H54 (cell line): ENCODE measurements at places on chromosomes 7 and 10.

GRCh38 chr7:147081117-147081516 is 964.5 kb downstream of the CNTNAP2 start:
- DNase-seq = no peak

- no peak for DNase-seq
These were observed 226.0 kb downstream of the CHCHD3 start for GRCh38 chr7:132855901-132856300.

DNA sequence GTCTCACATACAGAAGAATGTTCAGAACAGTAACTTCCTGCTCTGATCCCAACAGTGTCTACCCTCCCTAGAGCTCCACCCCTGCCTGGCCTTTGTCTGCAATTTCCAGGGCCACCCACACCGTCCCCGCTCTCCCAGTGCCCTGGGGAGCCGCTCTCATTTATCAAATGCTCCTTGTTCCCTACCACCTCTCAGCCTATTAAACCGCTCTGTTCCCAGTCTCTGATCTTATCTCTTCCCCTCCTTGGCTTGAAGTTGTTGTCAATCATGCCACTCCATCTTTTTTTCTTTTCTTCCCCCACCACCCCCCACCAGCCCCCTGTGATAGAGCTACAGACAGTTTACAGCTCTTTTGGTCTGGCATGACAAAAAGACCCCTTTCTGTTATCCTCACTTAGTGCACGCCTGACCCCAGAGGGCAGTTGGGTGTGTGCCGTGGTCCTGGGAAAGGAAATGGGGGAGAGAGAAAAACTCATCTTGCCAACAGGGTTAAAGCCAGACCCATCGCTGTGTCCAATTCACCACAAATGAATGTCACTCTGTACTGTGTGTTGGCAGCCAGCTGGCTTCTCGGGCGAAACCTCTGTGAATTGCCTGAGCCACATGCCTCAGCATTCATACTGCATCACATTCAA is 28.8 kb upstream of the HECTD2 start:
- no peak for DNase-seq

- DNase-seq = no peak
These were observed 14.3 kb downstream of the HKDC1 start for GRCh38 chr10:69234447-69234846.

- DNase-seq = no peak
These were observed 359.9 kb downstream of the GLRX3 start for GRCh38 chr10:130495891-130496636.

- no peak for DNase-seq
These were observed 109.5 kb downstream of the UNCX start for GRCh38 chr7:1342090-1342640.

- DNase-seq = no peak
These were observed 17.8 kb downstream of the LDB3 start for GRCh38 chr10:86685893-86686632.

DNA sequence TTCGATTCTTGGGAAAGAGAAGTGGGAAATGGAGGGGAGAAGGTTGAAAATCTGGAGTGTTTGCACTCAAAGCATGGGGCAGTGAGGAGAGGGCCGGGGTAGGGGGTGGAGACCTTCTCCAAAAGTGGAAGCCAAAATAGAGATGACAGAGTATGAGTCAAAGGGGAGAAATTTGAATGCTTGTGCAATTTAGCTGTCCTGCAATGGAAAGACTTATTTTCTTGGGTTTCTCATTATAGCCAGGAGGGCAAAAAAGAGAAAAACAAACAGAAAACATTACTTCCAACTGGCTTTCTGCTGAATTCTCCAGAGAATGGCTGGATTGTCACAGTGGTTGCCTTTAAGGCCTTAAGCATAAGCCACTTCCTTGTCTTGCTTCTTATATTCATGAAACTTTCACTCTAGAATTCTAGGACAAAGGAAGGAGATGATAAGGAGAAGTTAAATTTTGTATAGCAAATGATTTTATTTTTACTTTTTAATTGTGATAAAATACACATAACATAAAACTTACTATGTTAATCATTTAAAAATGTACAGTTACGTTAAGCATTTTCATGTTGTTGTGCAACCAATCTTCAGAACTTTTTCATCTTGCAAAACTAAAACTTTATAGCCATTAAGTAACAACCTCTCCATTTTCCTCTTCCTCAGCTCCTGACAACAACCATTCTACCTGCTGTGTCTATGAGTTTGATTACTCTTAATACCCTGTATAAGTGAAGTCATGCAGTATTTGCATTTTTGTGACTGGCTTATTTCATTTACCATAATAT is 100.2 kb downstream of the GPR85 start:
- DNase-seq = no peak

DNA sequence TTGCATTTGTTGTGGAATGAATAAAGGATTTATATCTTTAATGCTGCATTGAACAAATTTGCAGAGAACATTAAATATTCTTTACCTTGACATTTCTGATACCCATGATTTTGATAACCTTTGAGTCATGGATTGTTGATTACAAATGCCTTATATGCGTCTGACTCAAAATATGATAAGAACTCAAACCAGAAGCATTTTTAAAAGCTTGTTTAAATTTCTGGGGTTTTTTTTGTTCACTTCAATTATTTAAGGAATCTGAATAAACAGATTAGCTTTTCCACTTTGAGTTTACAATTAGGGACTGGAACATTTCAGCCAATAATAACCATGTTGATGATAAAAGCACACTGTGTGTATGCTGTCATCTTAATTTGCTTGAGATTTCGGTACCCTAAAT is 253.5 kb downstream of the NRG3 start:
- DNase-seq = no peak

DNA sequence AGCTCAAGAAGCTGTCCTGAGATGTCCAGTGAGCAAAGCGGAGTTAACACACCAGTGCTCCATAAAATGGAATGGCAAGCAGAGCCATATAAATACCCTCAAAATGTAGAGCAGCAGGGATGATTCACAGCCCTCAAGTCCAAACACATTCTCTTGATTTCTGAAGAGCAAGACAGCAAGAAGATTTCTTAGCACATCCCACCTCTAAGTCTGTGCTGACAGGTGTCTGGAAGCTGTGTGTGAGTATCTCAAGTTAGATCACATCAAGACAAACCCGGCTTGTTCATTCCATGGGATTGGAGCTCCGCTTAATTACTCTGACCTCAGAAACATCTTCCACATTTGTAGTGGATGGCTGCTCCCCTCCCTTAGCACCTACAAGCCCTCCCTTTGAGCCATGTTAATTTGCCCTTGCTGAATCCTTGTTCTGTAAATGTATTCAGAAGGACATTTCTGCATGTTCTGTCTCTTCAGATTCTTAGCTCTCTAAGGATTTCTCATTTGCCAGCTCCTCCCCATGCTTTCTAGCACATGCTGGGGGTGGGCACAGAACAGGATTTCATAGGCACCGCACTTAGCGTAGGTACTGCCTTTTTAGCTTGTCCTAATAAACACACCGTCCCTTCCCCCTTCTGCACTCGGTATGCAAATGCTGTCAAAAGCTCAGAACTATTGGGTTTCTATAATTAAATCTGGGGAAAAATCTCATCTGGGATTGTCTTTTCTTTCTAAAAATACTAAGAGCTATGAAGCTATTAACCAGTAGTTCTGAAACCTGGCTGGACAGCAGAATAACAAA is 112.7 kb downstream of the CPXM2 start:
- no peak for DNase-seq

DNA sequence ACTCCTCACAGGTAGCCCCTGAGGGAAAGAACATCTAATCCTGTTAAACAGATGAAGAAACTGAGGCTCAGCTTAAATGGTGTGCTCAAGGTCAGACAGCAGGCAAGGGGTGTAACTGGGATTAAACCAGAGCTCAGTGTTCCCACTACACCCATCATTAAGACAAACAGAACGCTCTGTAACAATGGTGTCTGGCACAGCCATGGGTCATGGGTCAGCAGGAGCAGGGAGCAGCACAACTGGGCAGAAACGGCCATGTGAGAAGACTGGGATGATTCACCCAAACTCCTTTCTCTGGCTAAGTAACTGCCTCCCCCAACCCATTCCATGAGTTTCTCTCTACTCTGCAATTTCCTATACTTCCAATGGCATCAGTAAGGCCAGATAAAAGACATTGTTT is 85.5 kb upstream of the PDE1C start:
- no peak for DNase-seq

DNA sequence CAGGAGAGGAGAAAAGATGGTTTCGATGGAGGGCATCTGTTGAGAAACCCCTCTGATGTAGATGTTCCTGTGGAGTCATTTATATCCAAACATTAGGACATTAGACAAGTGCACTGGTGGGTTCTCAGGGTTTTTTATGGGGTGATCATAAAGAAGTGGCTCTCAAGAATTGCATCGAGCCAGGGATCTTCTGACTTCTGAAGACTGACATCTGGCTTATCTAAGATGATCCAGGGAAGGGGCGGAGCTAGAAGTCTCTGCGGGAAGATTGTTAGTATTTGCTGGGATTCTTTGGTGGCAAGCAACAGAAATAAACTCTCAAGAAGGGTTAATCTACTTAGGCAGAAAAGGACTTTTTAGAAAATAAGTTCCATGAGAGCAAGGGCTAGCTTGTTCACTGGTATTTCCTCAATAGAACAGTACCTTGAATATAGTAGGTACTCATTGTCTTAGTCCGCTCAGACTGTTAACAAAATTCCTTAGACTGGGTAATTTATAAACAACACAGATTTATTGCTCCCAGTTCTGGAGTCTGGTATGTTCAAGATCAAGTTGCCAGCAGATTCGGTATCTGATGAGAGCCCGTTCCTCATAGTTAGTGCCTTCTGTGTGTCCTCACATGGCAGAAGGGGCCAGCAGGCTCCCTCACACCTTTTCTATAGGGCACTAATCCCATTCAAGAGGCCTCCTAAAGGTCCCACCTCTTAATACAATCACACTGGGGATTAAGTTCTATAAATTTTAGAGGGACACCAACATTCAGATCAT is 28.5 kb upstream of the SYPL1 start:
- DNase-seq = no peak

GRCh38 chr7:109476409-109476808 is 906.7 kb downstream of the DNAJB9 start:
- no peak for DNase-seq

DNA sequence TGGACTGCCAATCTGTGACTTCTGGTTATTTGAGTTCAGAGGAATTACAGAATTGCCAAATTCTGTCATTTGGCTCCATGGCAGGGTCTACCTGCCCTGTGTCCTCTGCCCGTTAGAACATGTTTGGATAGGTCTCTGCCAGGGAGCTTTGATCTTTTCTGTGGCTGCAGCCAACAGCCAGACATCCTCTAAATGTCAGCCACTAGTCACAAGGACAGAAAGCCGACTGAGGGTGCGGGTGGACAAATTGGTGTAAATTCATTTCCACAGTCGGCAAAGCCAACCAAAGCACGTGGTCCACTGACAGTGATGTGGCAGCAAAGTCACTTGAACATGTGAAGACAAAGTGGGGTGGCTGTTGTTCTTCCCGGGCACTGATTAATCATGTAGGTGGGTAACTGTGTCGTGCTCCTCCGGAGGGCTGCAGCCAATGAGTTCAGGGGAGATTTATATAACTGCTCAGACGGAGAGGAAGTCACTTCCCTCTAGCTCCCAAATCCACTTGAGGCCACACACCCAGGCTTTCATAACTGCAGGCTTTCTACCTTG is 26.7 kb upstream of the CAMK1D start:
- DNase-seq = no peak

GRCh38 chr7:35680403-35681013 is 14.4 kb downstream of the HERPUD2 start:
- no peak for DNase-seq

- DNase-seq = no peak
These were observed 347.6 kb downstream of the MDFIC start for GRCh38 chr7:115269486-115269885.

- no peak for DNase-seq
These were observed 526.2 kb upstream of the PFKP start for GRCh38 chr10:2541176-2541575.
